ENCODE measurements at places on chromosomes 7 and 10. TPM values are rescaled to one million over a fixed set of nuclear protein-coding genes. Genes with fewer than 3 reads are reported as not detected.

DNA sequence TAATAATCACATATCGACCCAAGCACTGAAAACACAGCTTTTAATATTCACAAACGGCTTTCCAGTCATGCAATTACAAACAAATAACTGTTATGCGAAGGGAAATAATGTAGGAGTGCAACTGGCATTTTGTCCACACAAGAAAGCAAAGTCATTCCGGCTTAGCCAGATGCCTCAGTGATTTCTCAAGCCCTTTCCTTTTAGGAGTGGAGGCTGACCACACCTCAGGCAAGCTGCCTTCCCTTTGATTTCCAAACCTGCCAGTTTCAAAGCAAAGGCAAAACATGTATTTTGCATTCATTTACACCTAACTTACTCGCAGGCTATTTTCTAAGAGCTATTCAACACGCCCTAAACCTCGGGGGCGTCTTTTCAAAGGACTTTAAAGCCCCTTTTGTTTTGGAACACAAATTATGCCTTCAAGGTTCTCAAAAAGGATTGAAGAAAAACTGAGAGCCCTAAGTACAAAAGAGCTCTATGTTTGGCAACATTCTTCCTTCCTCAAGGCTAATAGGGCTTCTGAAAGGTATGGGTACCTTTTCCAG, 109.6 kb downstream of the CPXM2 start:
- no peak for DNase-seq

DNA sequence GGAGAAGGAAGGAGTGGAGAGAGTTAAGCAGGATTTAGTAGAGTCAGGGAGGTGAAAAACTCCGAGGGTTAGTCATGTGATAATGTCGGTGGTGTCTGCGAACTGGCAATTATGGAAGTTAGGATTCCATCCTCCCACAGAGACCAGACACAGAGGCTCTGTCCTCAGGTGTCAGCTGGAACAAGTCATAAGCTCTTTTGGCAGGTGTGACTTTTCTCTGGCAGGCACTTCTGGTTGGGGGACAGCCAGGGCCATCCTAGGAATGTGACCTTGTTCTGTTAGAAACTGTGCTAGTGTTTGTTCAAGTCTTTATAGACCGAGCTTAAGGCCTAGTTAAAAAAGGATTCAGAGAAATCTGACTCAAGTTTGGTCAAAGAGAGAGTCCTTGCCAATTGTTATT, 371.0 kb downstream of the DPP6 start:
- DNase-seq, result no peak

DNA sequence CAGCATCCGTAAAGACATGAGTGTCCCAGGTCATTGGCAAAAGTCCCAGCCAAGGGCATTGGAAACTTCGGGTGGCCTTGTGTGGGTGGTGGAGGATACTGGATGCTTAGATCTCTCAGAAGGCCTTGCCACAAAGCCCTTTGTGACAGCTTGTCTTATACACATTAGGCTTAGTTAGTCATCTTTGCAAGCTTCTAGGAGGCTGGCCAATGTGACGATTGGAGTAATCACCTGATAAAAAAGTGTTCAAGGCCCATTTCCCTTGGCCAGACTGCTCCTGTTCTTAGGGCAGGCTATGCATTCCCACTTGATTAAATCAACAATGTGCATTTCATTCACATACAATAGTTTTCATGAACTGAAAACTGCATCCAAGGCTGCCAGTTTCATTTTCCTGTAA, 26.9 kb downstream of the NPS start:
- no peak for DNase-seq

DNA sequence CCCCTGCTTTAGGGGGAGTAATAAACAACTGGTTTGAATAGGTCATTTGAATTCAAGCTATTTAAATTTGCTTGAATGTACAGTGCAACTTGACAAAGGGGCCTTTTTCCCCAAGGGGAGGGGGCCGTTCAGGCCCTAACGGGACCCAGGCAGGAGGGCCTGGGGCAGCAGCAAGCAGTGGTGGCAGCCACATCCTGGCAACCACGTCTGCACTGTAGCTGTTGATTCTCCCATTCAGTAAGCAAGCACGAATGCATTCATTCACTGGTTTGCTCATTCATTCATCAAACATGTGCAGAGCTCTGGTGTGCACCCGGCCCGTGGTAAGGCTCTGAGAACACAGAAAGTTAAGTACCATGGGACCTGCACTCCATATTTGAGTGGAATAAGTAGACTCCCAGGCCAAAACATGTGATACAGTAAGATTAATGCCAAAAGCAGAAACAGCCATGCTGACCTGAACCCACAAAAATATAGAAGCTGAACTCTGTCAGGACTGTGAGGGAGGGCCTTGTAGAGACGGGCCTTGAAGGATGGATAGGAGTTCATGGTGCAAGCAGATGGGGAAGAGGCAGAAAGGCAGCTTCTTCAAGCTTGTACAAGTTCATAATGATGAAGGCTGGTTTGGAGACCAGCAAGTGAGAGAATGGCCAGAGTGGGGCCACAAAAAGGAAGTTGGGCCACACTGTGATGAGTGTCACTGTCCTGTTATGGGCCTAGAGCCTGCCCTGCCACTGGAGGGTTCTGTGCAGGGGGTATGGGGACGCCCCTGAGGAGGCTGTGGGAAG, 29.3 kb upstream of the C10orf53 start:
- no peak for DNase-seq

GRCh38 chr7:56083150-56083785, 9.5 kb downstream of the PHKG1 start:
- DNase-seq, result no peak

DNA sequence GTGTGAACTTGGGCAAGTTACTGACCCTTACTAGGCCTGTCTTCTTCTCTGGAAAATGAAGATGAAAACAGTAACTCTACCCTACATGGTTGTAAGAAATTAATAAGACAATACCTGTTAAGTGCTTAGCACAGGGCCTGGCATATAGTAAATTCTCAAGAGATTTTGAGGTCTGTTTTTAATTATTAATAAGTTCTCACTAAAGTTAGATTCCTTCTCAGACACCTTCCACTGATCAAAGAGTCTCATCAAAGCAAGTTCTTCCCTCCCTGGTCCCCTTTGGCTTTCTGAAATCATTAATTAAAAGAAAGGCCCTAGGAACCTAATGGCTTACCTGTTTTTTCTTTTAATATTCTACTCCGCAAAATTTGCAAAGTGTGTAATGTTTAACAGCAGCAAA, 4.6 kb downstream of the TMEM140 start:
- DNase-seq, result no peak

DNA sequence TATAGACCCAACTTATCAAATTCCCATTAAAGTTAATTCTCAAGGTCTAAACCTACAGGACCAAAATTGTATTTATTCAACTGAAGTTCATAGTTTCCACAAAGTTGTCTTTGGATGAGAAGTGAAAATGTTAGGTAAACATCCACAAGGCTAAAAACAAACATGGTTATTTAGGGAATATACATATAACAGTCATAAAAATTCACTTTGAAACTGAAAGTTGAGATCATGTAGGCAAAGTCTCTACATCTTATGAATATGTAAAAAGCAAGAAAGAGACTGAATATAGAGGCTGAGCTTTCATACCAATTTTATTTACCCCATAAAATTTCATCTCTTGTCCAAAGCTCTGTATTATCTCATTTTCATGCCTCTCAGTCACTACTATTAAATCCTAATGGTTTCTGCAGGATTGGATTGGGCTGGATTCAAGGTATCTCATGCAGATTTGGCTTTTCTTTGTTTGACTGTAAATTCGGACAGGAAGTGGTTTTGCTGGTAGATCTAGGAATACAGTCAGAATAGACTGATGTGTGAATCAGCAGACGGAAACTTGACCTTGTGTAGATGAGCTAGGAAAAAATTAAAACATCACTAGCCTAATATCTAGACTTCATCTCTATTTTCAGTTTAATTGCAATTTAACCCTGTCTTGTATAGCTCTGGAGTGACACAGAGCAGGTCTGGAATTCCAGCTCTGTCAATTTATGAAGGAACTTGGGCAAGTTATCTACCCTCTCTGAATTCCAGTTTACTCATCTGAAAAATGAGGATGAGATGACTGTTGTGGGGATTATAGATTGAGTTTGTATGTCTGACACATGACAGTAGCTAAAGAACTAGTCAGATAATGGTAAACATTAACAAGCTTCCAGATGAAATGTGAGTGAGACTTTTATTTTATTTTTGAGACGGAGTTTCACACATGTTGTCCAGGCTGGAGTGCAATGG, 27.3 kb upstream of the SKAP2 start:
- no peak for DNase-seq

DNA sequence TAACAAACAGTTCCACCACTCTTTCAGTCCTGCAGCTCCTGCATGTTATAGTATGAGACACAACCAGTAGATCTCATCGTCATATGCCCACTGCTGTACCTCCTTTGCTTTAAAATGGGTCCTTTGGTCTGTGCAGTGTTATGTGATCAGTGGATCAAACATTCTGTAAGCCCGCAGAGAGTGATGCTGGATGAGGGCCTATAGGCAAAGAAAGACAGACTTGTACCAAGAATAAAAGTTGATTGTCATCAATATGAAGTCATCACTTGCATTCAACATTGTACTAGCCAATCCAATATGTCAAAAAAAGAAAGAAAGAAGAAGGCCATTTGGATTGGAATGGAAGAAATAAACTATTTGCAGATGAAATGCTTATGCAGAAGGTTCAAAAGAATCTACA, 79.8 kb upstream of the PHYHIPL start:
- no peak for DNase-seq

GRCh38 chr10:121678631-121679174, 80.5 kb upstream of the FGFR2 start:
- DNase-seq, result no peak

DNA sequence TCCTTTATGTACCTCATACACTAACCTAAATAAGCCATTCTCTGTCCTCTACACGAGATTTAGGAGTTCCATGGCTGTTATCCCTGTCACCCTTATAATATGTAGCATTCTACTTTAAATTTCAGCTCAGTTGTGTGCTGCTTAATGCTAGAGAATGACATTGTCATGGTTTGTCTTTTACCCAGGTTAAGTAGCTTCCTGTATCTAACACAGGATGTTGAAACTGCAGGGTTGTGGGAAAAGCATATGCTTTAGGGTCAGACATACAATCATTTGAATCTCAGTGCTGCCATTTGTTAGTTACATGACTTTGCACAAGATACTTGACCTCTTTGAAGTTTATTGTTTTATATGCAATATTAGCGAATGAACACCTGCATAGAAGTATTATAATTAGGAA, 235.1 kb upstream of the CACNA2D1 start:
- no peak for DNase-seq

DNA sequence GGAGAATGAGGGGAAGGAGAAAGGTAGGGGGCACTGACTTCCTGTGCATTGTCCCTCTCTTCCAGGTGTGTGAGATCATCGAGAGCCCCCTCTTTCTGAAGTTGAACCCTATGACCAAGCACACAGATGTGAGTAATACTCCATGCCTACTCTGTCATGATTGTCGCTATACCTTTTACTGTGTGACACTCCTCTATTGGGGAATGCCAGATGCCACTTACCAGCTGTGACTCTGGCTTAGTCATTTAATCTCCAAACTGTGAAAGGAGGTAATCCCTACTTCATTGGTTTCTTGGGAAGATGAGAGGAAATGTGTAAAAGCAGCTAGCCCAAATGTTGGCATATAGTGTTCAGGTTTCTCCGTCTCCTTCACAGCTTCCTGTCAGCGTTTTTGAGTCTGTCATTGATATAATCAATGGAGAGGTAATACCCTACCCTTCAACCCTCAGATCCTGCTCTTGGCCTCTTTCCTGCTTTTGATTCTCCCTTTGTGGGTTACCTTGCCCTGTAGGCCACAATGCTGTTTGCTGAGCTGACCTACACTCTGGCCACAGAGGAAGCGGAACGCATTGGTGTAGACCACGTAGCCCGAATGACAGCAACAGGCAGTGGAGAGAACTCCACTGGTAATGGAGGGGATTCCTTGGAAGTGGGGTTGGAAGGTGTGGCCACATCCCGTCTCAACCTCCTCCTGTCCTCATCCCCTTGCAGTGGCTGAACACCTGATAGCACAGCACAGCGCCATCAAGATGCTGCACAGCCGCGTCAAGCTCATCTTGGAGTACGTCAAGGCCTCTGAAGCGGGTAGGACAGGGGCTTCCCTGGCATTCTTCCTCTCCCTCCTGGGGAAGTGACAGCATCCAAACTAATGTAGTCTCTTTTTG, 2.0 kb downstream of the COPS6 start:
- DNase-seq, result no peak

DNA sequence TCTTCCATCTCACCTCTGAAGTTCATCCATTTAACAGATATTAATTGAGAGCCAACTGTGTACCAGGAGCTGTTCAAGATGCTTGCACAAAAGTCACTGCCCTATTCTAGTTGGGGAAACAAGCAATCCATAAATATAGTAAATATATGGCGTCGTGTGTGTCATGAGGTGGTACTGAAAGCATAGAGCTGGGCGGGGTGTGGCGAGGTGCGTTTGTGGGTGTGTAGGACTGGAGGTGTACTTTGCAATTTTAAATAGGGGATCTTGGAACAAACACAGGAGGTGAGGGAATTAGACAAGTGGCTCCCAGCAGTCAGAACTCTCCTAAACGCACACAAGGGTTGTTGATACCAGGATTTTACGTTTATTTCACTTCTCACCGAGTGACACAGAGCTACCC, 490 bp upstream of the ZNF239 start:
- no peak for DNase-seq

DNA sequence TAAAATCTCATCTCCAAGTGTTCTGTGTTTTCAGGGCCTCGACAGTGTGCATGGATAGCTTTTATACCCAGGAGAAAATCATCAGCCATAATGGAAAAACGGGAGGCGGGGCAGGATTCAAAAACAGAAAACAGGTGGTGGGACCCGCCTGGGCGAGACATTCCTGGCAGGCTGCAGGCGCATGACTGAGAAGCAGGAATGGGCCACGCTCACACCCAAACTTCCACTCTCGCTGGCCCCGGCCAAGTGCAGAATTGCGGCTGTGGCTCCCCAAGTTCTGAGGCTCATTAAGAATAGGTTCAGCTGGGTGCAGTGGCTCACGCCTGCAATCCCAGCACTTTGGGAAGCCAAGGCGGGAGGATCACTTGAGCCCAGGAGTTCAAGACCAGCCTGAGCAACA, 60.6 kb downstream of the C10orf143 start:
- no peak for DNase-seq

- no peak for DNase-seq
These were observed 20.3 kb upstream of the SAR1A start for GRCh38 chr10:70190581-70190980.

DNA sequence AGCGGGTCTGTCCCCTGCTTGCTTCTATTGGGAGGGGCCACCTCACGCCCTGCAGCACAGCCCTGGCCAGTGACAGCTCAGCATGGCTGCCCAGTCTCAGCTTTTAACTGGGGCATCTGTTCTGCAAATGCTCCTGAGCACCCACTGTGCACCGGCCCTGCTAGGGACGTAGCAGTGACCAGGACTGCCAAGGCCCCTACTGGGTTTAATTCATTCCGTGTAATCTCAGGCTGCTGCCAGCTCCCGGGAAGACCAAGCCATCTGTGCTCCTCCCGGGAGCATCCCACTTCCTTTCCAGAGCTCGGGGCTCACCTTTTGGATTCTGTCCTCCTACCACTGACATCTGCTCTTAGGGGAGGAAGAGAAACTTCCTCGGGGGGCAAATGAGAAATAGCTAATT, 85.2 kb downstream of the ADARB2 start:
- DNase-seq, result no peak

- DNase-seq, result no peak
These were observed 30.1 kb downstream of the RAB18 start for GRCh38 chr10:27534161-27534700.

GRCh38 chr10:35328404-35329037, 7.8 kb upstream of the CCNY start:
- no peak for DNase-seq

Gene SPDYE16
- total RNA-seq, result under 0.01 TPM

Gene WDR86
- total RNA-seq, result 1.1 TPM

Gene COL28A1
- total RNA-seq, result under 0.01 TPM
